ENCODE measurements at places on chromosomes 7 and 10.

GRCh38 chr7:21300692-21301091 lies 127.2 kb upstream of the SP4 start:
- no peak for DNase-seq

DNA sequence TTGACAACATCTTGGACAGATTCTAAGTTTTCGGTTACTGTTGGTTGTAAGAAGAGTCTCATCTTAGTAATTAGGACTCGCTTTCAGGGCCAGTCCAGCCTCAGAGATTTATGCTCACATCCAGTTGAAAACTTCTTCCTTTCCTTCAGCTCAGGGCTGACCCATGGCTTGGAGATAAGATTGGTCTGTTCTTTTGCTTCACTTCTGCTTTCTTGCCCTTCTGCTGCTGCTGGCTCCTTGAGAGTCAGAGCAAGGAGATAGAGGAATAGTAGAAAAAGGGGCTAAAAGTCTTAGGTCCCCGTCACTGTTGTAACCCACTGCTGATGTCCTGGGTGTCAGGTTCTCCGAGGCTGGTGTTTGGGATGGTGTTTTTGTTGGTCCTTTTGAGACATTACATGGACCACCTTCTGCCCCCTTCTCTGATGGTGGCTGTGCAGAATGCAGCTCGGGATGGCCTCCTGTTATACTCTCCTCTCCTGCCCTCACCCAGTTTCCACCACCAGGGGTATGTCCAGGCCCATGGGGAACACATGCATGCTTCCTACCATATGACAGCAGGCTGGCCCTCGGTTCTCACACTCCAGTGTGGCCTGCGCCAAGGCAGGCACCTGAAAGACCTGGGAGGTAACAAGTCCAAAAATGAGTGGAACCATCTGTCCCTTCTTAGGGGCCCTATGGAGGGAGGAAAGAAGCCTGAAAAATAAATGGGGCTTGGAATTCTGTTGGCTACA lies 67.8 kb upstream of the PCBD1 start:
- no peak for DNase-seq

DNA sequence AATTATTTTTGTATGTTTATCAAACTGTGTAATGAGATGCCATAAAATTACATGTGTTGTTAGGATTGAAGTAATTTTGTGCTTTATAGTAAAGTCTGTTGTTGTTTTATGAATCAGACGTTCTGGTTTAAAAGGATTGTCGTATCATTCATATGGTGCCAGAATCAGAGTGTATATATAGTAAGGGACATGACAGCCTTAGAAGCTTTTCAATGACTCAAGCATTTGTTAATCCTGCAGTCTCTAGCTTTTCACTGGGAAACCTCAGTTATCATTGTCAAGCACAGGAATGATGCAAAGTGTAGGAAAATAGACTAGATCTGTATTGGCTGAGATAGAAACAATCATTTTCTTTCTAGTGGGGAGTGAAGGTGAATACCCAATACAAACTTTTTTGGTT lies 57.5 kb downstream of the TRRAP start:
- DNase-seq: no peak

DNA sequence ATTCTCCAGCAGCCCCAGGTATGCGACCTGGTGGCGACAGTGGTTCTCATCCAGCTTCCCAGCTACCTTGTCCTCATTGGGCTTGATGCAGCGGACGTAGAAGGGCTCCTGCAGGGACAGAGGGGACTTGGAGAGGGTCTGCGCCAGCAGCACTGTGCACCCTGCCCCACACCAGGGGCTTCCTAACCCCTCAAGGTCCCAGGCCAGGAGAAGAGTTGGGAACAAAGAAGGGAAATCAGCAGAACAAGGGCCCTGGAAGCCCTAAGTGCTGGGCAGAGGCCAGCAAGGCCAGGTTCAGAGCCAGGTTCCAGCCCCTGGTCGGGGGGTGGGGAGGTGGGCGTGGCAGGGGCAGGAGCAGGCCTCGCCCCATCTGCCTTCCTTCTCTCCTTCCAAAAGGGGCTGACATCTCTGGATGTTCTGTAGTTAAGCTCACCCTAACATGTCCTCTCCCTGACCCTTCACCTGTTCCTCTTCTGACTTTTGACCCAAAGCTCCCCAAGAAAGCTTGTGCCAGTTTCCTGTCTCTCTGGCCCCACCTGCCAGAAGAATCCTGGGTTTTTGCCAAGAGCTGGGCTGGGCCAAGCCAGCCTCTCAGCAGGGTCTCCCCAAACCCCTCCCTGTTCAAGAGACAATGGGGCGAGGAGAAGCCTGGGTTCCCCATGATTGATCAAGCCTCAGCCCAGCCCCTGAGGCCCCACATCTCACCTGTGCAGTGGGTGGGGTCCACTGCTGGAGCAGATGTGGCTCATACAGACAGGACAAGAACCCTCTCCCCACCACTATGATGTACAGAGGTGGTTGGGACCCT lies 11.9 kb downstream of the MYO1G start:
- DNase-seq: no peak

DNA sequence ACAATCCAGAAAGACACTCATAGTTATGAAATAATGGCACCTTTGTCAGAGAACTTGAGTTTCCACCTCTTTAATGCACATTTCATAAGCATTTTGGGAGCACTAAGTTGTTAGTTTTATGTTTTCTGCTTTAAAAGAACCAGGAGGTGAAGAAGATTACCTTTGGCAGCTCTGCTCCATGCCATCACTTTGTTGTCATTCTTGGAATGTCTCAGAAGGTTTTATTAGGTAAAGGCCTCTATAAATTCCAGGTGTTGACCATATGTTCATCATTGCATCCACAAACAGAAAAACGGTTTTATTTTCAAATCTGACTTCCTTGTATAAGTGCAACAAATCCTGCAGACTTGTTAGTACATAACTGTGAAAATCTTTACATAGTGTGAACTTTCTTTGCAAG lies 424.8 kb downstream of the MDFIC start:
- DNase-seq: no peak

GRCh38 chr10:56360967-56361612 lies at the start of gene ZWINT:
Gene ZWINT, minus strand, starts transcription at chr10:56361259. Its CDS starts 23 bp downstream, at chr10:56361236.
- peak; percentile 97 for DNase-seq
